ENCODE measurements at places on chromosomes 13 and 19.

- DNase-seq, result no peak
Measured at GRCh38 chr19:2154587-2155075, 3.3 kb upstream of the AP3D1 start.

DNA sequence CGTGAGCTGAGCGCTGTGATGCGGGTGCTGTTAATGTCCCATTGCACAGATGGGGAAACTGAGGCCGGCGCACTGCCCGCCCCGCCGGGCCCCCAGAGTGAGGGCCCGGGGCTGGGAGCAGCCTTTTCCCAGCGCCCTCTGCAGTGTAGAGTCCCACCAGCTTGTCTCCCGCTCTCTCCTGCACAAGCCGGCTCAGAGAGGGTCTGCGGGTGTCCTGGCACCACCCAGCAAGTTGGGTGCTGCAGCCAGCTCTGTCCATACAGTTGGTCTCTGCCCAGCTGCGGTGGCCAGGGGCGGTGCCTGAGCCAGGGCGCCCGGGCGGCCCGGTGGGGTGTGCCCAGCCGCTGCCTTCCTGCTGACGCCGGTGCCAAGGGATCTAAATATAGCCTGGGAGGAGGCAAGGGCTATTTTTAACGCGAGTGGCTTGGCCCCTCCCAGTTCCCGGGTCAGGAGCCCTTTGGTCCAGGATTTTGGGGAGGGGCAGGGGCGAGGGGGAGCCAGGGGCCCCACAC lies 19.3 kb downstream of the GADD45B start:
- no peak for DNase-seq

DNA sequence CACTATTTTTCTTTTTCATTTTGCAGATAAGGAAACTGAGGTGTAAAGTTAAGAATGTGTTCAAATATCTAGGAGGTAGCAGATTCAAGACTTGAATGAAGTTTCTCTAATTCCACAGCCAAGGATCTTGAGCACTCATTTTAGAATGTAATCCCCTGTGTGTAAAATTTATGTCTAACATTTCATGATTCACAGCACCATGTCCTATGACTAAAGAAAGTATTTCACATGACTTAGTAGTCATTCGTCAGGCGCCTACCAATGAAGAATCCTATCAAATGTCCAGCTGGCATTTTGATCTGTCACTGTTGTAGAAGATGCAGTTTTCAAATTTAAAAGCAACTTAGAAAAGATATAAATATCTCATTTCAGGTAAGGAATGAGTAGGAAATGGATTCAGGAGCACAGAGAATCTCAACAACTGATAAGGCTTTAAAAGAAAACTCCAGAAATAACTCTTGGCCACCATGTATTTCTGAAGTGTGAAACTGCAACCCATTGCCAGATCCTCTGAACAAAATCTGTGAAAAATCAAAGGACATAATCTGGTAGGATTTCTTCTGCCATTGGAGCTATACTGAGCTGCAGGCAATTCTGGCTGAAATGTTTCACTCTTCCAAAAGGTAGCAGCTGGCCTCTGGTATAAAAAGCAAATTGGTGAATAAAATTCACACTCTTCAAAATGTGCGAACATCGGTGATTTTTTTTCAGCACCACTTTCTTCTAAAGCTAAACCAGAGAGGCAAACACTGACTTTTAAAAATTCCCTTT lies 92.2 kb downstream of the DCLK1 start:
- DNase-seq, result no peak

- no peak for DNase-seq
Measured at GRCh38 chr13:114077099-114077932, 55.1 kb downstream of the RASA3 start.

DNA sequence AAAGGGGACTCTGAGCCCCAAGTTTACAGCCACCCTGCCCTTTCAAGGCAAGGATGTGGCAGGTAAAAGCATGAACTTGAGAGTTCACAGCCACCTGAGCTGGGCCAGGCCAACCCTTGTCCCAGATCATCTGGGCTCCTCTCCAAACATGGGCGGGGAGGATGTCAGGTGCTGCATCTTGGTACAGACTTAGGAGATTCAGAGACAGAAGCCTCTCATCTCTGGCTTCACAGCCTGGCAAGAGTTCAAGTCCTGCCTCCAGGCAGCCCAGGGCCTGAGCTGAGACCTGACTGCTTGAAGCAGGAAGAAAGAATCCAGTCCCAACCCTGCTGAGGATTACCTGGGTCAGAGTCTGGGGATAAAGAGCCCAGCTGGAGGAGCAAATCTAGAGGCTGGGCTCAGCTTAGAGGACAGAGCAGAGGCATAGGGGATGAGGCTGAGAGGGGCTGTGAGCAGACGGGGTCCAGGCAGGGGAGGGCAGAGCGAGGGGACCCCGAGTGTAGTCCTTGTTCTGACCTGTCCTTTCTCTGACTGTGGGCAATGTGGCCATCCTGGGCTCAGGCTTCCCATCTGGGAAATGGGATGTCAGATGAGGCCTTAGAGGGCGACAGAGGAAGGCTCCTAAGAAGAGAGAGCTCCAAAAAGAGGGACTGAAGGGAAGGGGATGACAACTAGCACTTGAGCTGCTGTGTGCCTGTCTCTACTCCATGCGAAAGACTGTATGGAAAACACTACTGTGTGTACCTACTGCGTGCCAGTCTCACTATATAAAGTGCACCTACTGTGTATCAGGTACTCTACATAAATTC lies 6.6 kb upstream of the OR10H5 start:
- no peak for DNase-seq

GRCh38 chr19:40976134-40976533 lies 14.9 kb upstream of the CYP2B6 start:
- no peak for DNase-seq

DNA sequence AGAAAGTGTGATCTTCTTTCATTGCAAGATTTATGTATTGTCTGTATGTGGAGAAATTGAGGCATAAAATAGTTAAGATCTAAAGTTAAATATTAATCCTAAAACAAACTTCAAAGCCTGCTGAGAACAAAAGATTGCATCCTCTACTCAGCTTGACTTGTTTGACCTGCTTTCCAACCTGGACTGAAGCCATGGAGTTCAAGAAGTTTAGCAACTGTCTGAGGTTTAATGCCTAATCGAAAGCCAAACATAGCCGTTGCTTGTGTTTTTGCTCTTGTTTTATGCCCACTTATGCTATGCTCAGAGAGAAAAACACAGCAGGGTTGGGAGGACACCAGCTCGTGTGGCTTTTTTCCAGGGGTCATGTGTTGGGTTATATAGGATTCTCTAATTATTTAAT lies 135.6 kb downstream of the NUFIP1 start:
- DNase-seq, result no peak

- DNase-seq, result no peak
Measured at GRCh38 chr19:29952177-29952576, 10.1 kb downstream of the URI1 start.

- DNase-seq, result no peak
Measured at GRCh38 chr13:29917650-29918049, 67.2 kb upstream of the UBL3 start.

GRCh38 chr19:49441210-49441959 lies at the start of gene SLC17A7:
Gene SLC17A7 (minus strand): TSS chr19:49441527. CDS start chr19:49441379, 148 bp downstream.
- no peak for DNase-seq

DNA sequence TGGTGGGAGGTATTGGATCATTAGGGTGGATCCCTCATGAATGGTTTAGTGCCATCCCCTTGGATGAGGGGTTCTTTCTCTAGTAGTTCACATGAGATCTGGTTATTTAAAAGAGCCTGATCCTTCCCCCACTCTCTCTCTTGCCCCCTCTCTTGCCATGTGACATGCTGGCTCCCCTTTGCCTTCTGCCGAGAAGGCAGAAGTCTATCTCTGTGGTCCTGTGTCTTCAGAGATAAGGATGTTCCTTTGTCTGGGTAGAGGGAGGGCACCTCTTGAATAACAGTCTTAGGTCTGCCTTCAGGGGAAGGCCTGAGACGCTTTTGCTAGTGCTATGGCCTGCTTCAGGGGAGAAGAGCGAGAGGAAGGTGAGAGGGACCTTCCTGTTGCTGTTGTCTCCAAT lies 2.0 kb upstream of the ZDHHC20 start:
- no peak for DNase-seq

GRCh38 chr19:51607920-51608562 lies 22.2 kb downstream of the SIGLEC5 start:
- peak; percentile 21 for DNase-seq

DNA sequence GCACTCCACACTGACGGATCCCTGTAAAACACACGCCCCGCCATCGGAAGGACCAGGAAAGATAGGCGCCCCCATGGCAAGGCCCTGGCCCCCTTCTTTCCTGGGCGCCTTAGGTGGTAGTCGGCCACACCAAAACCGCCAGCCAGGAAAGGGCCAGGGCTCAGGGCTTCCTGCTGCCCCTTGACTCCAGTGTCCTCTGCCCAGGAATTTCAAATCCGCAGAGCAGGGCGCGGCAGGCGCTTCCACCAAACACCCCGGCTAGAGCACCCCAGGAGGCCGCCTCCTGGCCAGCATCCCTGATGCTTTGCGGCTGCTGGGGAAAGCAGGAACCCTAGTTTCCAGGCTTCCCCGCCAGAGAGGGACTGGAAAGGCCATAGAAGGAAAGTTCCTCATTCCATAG lies 57.5 kb downstream of the ZNF726 start:
- no peak for DNase-seq

DNA sequence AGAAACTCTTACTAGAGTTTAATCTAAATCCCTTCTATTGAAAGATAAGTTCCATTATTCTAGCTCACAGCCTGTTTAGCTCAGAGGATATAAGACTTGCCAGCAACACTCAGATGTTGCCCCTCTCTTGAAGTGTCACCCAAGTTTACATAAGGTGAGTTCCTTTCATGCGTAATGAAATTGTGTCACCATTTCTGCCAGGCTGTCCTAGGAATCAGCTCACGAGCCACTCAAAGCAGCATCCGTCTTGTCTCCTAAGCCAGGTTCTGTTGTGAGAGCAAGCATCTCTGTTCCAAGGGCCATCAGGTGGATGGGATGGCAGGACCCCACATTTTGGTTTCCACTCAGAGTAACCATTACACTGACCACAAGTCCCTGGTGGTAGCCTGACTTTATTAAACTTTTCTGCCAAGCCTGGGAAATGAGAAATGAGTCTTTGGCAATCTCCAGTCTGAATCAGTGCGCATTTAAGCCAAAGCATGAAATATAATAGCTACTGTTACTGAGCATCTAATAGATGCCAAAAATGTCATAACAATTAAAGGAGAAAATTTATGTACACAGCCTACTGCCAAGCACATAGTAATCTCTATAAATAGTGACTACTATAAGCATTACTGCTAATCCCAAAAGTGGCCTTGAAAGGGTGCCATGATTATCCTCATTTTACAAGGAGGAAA lies 179.6 kb upstream of the MIR17HG start:
- DNase-seq, result no peak

All from smooth muscle cell of the brain vasculature (primary cell).